ENCODE measurements at places on chromosomes 2 and 18.

DNA sequence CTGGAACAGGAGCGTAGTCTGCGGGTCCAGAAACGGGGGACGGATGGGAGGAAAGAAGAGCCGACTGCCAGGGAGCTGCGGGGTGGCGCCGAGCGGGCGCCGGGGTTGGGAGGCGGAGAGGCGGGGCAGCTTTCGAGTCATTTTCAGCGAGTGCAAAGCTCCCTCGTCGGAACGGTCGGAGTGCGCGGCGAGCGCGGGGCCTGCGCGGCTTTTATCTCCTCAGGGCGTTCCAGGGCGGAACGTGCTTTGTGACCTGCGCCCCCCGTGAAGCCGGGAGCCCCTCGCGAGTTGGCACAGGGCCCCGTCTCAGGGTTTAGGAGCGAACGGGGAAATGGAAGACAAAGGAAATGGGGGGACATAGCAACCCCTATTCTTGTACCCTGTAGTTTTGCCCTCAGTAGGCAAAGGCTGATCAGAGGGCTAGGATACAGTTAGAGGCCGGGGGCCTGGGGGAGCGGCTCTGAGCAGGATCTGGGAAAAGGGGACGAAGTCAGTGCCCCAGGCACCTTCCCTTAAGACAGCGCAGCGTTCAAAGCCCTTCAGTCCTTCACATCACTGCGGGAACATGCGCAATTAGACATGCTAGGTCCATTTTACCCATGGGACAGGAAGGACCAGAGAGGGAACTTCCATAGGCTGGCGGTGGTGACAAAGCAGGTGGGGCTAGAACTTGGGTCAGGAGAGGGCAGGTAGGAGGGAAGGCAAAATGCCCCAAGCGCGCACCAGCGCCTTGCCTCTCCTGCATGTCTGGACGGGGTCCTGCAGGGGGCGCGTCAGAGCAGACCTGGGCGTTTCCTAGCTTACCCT is 60.1 kb upstream of the IL1RL1 start:
- DNase-seq, result peak; percentile 37

- DNase-seq, result no peak
Measured at GRCh38 chr2:234304950-234305349, 191.9 kb downstream of the ARL4C start.

- DNase-seq, result no peak
Measured at GRCh38 chr2:97706112-97706511, 7.3 kb upstream of the ZAP70 start.

DNA sequence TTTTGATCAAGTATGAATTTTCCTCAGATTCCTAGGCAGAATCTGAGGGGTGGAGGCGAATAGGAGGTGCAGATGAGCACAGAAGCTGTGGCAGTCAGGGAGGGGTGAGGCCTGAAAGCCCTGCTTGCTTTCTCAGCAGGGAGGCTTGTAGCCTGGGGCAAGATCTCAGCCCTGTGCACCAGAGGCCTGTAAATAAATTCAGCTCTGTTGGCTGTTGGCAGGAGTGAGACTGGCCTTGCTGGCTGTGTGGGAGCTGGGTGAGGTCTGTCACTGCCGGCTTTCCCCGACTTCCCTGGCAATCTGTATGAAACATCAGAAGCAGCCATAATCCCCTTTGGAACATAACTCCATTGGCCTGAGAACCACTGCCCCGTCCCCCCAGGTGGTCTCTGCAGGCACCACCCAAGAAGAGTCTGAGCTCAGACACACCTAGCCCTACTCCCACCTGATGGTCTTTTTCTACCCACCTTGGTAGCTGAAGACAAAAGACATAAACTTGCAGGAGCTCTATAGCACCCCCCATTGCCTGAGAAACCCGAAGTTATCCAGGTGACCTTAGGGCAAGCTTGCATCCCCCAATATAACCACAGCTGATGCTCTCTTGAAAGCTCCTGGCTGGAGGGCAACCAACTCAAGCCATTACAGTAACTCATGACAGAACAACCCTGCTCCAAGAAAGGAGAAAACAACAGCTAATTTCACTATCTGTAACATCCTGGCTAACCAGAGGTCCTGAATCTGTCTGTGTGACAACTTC is 32.3 kb downstream of the EVA1A start:
- DNase-seq, result no peak

DNA sequence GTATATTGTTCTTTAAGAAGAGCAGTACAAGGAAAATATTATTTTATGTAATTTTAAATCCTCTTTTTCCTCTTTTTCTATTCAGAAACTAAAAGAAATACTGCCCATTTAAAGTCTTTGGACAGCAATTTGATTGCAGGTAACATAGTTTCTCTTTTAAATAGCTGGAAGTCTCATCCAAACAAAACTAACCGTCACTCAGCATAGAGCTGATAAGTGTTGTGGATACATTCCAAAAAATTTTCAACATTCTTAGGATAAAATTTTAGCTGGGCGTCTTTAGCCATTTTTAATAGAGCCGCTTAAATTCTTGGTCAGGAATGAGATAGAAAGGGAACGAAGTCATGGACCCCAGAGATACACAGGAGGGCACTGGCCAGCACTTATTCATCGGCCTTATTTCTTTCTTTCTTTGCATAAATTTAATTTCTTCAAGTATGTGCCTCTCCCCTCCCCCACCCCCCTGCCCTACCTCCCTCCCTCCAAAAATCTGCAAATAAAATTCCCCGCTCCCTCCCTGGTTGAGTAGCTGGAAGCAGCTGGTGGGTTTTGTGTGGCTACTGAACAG is 81.7 kb downstream of the GBX2 start:
- DNase-seq, result no peak

- no peak for DNase-seq
Measured at GRCh38 chr2:163673522-163673921, 62.3 kb downstream of the FIGN start.

DNA sequence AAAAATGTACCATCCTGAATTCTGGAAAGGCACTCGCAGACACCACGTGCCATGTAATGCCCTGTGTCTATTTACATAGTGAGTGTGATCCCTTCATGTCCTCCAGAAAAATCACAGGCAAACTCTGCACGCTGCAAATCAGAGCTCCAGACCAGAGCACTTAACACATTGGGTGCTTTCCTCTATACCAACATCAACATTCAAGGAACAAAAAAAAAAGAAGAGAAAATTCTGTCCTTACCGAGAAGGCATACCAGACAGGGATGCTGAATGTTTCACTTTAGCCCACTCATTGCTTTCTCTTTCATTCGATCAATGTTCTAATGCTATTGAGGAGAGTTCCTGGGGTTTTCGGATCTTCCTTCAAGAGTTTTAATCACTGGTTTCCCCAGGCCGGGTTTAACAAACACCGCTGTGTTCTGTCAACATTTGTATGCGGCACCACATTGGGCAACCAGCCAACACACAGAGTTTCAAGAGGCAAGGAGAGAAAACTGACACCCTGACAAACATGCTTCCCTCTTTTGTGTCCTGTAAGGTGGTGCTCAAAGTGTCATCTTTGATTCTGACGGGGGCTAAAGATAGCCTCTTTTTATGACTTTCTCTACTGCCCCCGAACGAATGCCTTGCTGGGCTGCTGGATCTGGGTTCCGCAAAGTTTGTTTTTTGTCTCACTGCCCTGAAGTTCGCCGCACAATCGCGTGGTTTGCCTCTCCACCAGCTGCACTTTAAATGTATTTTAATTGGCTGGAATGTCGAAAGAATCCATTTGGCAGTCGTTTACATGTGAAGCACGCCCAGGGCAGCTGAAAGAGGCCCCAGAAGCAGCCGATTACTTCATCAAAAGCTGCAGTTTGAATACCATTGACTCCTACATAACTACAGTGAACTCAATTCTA is 106.4 kb upstream of the NCKAP5 start:
- DNase-seq, result peak; percentile 94

GRCh38 chr2:153387203-153387602 is 91.4 kb downstream of the RPRM start:
- DNase-seq, result no peak

DNA sequence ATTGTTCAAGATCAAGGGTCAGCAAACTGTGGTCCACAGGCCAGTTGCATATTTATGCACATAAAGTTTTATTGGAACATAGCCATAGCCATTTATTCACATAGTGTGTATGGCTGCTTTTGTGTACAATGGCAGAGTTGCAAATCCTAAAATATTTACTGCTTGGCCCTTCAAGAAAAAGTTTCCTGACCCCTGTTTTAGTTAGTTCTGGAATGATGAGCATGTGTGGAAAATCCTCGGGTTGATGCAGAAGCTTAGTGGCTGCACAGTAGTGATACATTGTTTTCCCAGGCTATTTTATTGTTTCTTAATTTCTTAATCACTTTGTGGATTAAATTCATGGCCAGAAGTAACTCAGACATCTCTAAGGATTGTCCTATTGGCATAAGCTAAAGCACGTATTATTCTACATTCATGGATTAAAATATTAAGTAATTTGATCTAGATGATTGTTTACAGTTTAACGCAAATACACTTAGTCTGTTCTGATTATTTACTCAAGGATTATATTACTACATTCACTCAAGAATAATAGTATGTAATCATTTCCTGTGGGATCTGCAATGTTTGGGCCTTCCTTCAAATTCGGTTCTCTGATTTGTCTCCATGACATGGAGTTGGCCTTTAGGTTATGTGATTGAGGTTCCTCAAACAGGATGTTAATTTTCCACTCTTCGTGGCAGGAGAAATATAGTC is 165.5 kb downstream of the TMEM247 start:
- DNase-seq, result peak; percentile 44

GRCh38 chr2:79770926-79771325 is 258.1 kb downstream of the CTNNA2 start:
- no peak for DNase-seq

DNA sequence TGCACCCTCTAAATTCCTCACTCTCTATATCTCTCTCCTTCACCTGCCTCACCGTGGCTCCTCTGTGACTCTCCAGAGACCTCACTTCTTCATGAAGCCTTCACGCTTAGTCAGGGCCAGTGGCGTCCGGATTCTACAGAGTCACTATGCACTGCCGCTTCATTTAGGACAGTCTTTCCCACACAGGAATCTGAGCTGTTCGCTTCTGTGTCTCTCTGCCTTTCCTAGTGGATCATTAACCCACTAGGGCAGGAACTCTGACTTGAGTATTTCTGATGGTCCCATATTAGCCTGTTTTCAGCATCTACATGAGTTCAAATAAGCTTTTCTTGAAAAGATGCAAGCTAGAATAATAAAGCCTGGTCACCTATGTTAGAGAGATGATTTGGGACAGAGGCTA is 180.2 kb upstream of the DOK6 start:
- no peak for DNase-seq

DNA sequence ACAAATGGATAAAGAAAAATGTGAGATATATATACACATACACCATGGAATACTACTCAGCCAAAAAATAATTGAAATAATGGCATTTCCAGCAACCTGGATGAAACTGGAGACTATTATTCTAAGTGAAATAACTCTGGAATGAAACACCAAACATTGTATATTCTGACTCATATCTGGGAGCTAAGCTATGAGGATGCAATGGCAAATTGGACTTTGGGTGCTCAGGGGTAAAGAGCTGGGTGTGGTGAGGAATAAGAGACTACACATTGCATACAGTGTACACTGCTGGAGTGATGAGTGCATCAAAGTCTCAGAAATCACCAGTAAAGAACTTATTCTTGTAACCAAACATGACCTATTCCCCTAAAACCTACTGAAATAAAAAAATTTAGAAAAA is 636.0 kb upstream of the LRATD1 start:
- no peak for DNase-seq

- DNase-seq, result no peak
Measured at GRCh38 chr2:9811679-9812511, 31.4 kb upstream of the TAF1B start.

- no peak for DNase-seq
Measured at GRCh38 chr2:164722616-164723338, 101.5 kb upstream of the GRB14 start.

DNA sequence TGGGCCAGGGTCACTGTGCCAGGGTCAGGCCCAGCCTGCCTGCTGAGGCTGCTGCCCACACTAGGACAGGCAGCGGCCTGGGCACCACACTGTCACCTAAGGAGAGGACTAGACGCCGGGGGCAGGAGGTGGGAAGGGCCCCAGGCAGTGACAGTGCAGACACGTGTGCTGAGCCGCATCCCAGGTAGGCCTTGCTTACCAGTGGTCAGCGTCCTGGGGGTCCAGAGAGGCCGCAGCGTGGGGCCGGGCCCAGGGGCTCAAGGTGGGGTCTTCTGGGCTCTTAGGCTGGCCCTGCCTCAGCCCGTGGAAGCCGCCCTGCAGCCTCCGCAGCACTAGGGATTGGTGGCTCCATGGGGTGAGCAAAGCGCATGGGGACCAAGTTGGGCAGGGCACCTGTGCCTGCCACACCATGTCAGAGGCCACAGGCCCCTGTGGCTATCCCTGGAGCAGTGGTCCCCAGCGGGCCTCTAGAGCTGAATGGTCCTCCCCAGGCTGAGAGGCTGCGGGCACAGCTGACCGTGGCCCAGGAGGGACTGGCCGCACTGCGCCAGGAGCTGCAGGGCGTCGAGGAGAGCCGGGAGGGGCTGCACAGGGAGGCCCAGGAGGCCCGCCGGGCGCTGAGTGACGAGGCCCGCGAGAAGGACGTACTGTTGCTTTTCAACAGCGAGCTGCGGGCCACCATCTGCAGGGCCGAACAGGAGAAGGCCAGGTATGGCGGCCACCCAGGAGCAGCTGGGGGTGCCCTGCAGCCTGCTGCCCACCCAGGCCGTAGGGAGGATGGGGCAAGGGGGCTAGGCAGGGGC is 35.2 kb upstream of the SNED1 start:
- DNase-seq, result peak; percentile 2

DNA sequence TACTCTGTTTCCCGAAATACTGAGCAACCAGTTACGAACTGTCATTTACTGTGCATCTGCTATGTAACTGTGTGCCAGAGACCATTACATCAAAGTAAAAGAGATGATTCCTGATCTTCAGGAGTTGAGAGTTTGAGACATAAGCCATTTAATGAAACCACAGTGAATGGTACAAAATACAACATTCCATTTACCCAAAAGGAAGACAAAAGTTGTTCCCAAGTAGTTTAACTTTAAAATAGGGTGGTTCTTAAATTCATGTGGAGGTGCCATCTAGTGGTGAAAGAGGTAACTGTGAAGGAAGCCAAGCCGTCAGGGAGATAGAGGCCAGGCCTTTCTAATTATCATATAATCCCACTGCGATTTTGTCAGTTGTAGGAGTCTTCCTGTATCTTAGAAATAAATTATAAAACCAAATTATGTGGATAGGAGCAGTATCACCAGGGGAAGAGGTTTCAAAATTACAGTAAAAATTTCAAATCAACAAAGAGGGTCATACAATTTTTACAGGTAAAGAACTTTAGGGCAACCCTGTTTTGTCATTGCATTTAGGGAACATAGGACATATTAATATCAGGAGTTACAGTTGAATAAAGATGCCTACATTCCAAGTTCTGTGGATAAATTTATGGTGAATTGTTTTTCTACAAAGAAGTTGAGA is 67.7 kb downstream of the EPAS1 start:
- DNase-seq, result peak; percentile 66

DNA sequence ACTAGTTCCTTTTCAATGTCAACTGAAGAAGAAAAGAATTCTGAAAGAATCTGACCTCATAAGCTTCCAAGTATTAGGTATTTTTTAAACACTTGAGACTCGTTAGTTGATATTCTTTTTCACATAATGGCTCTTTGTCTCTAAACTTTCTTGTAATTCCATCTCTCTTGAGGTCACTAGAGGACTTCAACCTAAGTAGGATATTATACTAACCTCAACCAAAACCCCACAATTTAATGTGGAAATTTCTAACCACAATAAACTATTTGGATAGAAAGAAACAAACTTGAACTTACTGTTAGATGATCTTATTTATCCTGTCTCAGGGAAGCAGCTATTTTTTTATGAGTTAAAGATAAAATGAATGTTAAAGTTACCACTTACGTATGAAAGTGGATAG is 206.9 kb upstream of the FSIP2 start:
- no peak for DNase-seq
